ENCODE measurements at places on chromosomes 12 and 14.

- DNase-seq: no peak
Measured at GRCh38 chr12:27179400-27180214, 64.5 kb upstream of the STK38L start.

GRCh38 chr14:100679707-100680438, 46.8 kb upstream of the DLK1 start:
- DNase-seq: no peak

- DNase-seq: no peak
Measured at GRCh38 chr12:108325549-108325948, 13.6 kb downstream of the CMKLR1 start.

GRCh38 chr12:69779928-69780327, 41.3 kb downstream of the RAB3IP start:
- no peak for DNase-seq

- DNase-seq: no peak
Measured at GRCh38 chr14:75366963-75367362, 60.9 kb upstream of the JDP2 start.

GRCh38 chr12:32532951-32533350, 133.6 kb downstream of the FGD4 start:
- DNase-seq: no peak

GRCh38 chr14:52695481-52696091, at the start of gene ERO1A:
ERO1A (minus strand) TSS chr14:52695558; CDS start chr14:52695481, 77 bp downstream.
- no peak for DNase-seq

GRCh38 chr12:62917926-62918325, 17.0 kb downstream of the PPM1H start:
- no peak for DNase-seq

DNA sequence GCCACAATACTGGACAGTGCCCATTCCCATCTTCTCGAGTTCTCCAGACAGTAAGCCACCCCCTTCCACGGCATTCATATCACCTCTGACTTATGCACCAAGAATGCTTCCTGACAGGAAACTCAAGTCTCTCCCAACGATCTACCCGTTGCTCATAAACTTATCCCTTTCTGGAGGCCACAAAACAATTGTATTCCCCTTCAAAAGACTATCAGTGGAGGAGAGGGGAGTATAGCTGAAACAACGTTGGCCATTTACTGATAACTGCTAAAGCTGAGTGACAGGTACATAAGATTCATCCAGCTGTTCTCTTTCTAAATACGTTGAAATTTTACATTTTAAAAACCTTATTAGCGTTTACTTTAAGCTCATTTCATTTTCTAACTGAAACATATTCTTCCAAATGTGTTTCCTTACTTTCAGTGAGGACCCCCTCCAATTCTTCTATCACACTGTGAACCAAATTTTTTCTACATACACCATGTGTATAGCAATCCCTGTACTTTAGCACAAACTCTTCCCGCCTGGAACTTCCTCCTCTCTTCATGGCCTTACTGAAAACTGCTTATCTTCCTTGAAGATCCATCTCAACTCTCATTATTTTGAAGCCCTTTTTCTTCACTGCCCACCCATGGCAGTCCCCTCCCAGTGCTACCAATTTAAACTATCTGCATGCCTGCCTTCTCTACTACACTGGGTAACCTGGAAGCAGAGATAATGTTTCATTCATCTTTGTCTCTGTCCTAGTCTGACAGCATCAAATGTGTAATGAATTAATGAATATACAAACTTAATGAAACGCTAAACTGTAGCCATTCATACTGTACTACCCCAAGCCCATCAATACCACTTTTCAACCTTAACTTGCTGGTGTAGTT, 28.8 kb downstream of the ATXN2 start:
- no peak for DNase-seq

GRCh38 chr12:12024911-12025682, 45.6 kb upstream of the BCL2L14 start:
- DNase-seq: no peak

DNA sequence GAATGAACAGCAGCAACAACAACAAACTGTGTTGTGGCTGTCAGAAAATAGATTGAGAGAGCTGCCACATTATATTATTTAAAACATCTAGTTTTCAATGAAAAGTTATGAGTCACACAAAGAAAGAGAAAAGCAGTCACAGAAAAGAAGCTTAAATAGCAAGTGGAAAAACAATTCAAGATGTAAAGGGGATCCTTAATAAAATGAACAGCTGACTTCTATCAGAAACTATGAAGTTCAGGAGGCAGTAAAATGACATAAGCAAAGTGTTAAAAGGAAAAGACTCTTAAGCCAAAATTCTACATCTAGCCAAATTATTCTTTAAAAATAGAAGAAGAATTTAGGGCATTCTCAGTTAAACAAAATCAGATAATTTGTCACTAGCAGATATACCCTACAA, 5.6 kb downstream of the CLEC14A start:
- no peak for DNase-seq

DNA sequence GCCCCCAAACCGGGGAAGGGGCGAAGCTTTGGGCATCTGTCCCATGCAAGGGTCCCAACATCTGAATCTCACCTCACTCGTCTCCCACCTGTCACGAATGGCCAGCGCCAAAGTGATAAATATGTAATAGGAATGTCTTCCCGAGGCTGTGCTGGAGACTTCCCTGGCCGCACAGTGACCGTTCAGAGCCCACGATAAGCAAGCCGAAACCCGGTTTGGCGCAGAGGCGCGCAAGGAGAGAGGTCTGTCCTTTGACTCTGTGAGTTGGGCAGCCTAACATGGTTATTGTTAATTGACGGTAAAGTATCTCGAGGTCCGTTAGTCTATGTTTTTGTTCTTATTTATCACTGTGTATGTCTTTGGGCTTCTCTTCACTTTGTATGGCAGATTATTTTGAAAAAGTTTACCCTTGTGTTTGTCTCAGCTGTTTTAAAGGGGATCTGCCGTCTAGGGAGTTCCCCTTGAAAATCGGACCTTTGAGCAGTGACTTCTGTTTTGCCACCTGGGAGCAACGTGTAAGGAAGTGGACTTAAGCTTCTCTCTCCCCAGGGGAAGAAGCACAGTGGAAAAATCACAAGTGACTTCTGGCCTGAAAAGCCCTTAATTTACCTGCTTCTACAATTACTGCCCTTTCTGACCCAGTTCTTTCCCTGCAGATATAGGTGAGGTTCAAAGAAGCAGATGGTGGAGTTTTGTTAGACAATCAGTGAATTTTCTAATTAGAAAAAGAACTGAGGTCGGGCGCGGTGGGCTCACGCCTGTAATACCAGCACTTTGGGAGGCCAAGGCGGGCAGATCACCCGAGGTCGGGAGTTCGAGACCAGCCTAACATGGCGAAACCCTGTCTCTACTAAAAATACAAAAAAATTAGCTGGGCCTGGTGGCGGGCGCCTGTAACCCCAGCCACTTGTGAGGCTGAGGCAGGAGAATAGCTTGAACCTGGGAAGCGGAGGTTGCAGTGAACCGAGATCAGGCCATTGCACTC, 1.1 kb upstream of the TM9SF1 start:
- no peak for DNase-seq

- no peak for DNase-seq
Measured at GRCh38 chr14:31078766-31079165, 52.6 kb upstream of the STRN3 start.

GRCh38 chr14:103527408-103528145, 1.4 kb upstream of the TRMT61A start:
- DNase-seq: no peak

DNA sequence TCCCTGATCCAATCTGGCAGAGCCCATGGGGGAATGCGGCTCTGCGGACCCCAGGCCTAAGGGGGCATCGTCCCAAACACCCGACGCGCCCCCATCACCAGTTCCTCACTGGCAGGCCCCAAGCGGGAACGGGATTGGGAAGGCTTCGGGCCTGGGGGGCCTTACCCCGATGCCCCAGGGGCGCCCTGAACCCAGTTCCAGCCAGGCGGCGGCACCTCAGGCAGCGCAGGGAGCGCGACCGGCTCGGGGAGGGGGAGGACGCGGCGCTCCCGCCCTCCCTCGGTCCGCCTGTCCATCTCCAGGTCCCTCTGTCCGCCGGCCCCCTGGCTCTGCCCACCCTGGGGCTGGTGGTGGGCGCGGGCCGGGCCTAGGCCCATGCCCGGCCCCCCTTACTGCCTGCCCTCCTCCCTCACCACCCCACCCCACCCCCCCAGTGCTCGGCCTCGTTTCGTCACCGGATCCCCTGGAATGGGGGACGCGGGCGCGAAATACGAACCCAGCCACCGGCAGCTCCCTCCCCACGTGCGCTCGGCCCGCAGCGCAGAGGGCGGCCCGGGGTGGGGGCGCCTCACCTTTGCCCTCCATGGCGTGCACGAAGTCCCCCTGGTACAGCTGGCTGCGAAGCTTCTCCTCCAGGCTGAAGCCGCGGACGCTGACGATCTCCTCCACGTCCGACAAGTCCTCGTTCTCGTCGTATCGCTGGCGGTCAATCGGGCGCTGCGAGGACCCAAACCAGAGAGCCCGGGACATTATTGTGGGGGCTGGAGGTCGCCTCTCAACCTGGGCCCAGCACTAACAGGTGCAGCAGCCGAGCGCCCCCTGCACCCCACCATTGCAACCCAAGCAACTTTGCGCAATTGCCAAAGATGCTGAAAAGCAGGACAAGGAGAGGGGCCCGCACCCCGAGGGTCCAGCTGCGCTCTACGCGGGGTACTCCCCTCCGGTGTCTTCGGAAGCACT, 2.3 kb downstream of the KDM2B start:
- no peak for DNase-seq

DNA sequence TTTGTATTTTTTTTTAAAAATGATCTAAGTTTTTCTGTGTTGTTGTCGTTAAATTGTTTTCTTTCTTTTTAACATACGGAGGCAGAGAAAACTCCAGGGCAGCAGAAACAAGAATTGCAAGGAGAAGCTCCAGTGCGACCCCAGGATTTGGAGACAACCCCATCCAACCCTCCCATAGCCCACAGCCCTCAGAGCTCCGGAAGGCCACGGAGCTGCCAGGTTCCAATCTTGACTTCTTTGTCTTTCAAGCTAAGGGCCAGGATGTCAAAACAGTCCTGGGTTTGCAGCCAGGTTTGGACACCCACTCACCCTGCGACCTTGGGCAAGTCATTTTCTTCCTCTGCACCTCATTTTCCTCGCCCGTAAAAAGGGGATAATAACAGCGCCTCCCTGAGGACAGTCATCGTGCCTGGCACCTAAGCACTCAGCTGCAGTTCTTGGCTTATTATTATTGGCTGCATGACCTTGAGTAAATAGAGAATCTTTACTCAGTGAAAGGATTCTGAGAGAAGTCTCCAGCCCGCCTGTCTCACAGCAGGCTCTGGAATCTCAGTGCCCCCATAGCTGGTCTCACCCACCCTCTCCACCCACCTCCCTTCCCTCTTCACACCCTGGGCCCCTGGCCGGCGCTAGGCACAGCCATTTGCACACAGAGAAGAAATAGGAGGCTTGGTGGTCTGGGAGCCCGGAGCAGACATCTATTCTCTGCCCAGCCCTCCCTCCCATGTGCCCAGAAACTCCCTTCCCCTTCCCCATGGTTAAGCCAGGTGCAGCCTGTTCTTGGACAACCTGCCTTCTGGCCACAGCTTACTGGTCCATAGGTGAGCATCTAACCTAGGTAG, 79.4 kb upstream of the BCL11B start:
- DNase-seq: no peak

GRCh38 chr12:107469011-107469410, 216.6 kb upstream of the PWP1 start:
- DNase-seq: no peak

DNA sequence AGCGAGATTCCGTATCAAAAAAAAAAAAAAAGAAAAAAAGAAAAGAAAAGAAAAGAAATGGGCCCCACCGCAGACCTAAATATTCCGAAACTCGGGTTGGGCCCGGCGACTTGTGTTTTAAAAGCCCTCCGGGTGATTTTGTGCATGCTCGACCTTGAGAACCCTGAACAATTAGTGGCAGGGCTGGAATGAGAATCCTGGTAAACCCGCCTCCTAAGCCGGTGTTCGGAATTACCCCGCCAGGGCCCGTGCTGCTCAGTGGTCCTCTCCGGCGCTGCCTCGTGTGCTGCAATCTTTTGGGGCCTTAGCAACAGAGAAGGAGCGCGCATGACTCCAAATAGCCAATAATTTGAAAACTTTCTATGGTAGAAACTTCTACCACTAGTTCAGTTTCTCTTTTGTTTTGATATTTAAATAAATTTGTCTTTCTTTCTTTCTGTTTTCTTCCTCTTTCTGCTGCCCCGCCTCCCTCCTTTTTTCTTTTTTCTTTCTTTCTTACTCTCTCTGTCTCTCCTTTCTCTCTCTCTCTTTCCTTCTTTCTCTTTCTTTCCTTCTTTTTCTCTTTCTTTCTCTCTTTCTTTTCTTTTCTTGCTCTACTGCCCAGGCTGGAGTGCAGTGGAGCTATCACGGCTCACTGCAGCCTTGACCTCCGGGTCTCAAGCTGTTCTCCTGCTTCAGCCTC, 1.5 kb upstream of the GALNT6 start:
- no peak for DNase-seq

DNA sequence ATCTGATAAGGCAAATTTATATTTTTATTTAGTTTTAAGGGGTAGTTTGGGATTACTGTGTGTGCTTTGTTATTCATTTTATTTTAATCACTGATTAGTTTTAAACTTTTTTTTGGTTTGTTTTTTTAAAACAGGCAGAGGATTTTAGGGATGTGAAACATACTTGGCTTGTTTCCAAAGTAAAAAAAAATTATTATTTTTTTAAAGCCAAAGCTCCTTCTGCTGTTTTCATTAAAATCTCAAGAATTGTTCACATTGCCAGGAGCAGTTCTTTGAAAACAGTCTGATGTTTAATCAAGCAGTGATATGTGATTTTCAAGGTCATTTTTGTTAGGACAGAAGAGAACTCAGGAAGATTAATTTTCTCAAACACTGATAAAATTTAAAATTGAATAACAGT, 11.2 kb downstream of the TTC8 start:
- DNase-seq: no peak

DNA sequence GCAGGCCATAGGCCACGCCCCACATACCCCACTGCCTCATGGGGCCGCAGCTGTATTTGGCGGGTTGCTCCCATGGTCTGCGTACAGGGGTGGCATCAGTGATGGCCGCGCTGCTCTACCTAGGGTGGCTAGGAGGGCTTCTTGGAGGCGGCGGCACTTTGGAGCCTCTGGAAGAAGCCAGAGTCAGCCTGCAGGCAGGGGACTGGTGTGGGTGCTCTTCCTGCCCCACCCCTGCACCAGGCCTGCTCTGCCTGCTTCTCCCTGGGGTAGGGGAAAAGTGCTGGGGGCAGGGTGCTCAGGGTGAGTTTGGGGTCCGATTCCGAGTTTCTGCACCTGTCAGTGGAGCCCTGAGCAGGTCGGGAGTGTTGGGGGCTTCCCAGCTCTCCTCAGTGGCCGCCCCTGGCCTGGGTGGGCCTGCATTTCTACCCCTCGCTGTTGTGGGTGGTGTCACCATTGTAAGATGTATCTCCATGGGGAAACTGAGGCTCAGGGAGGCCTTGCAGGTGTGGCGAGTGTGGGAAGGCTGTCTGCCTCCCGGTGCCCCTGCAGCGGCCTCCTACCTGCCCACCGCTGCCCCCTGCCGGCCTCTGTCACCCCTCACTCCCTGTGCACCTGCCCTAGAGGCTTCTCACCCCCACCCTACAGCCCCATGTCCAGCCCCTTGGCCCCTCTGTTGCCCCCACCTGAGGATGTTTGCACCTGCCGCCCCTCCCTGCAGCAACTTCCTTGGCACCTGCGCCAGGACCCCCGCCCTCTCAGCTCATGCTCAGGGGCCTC, 5.5 kb downstream of the CEP170B start:
- no peak for DNase-seq

- DNase-seq: no peak
Measured at GRCh38 chr14:105864116-105864515, 337.7 kb downstream of the TMEM121 start.

- DNase-seq: no peak
Measured at GRCh38 chr14:72544615-72545387, 349.1 kb downstream of the DPF3 start.

GRCh38 chr12:59873136-59873535, 277.3 kb downstream of the SLC16A7 start:
- DNase-seq: no peak

Data from NCI-H524 treated with DMSO at 0.1 percent for 48 hours (cell line).